ENCODE measurements at places on chromosomes 1 and 21.

DNA sequence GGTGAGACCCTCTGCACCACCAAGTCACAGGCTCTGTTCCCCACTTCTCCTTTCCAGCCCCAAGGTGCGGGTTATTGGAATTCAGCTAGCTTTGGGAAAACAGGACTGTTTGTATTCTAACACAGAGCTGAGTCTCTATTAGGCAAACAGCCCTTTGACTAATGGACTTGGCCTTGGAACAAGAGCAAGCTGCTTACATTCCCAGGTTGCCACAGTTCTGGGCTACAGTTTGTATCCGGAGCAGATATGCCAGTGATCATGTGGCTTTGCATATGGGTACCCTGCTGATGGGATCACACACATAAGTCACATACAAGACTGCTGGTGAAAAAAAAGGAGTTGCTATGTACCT lies 110.5 kb upstream of the COA6 start:
- no peak for DNase-seq

DNA sequence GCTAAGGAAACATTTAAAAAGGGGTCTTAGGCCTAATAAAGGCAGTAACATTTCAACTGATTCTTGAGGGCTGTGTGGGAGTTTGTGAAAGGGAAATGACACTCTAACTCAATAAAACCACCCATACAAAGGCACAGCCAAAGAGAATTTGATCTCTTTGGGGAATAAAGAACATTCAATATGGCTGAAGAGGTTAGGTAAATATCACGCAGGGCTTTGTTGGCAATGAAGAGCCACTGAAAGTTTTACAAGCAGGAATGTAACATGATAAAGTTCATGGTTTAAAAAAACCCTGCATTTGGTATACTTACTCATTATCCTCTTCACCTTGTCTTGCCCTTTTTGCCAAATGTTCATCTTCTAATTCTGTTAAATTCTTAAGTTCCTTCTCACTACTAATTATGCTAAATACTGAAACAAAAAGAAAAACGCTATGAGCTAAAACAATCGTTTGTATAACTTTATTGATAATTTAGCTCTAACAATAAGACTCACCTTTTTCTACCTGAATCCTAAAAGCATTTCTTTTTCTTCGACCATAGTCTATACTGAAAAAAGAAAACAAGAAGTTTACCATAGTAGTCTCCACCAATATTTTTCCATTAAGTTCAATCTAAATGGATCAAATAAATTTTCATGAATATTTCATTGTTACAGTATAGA lies 12.5 kb downstream of the NVL start:
- DNase-seq: no peak

- DNase-seq: no peak
Measured at GRCh38 chr1:30284728-30285475, 438.5 kb downstream of the MATN1 start.

DNA sequence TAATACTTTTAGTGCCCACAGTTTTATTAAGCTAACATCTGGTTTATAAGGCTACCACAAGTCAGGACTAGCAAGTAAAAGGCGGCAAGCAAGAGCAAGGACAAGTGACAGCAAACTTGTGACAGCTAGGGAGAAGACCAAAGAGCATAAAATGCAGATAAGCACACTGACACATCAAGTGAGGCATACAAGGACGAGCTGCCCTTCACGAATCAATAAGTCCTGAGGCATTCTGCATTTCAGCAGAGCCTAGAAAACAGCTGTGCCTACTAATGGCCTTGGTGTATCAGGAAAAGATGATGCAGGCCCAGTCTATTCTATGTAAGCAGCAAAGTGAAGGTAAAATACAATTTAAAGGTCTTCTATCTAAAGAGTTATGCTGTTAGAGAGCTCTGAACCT lies 74.8 kb downstream of the KRTAP19-8 start:
- no peak for DNase-seq

DNA sequence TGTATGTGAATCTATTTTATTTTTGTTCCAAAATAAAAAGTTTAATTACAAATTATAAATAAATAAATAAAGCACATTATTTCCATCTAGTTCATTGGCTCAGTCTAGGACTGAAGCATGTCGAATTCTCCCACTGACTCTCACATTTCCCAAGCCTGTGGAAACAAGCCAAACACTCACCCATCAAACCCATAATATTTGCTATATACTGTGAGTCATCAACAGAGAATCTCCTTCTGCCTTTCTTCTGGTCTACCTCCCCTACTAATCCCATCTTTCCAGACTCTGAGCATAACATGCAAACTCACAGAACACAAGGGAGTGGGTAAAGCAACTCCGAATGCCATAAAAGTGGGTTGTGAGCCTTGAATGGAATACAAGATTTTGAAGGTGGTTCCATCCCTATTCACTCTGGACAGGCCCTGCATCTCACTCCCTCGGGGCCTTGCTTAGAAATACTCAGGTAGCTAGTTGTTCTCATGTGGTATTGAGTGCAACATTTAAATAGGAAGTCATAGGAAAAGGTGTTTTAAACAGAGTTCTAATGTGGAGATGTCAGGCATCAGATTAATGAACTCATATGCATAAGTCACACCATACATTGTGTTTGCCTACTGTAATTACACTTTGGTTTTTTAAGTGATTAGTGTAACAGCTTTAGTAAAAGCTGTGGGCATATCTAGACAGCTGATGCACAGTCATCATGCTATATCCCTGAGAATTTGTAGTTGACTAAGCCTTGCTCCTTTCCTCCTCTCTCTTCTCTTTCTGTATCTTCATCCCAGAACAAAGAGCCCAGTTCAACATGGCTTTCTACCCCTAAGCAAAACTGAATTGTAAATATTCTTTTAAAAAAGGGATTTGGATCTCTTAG lies 47.0 kb downstream of the F5 start:
- DNase-seq: no peak

- DNase-seq: peak; percentile 5
Measured at GRCh38 chr1:206864939-206865671, at the start of gene IL20. Gene IL20, plus strand, starts transcription at chr1:206865623. Its CDS starts 230 bp downstream, at chr1:206865853.

DNA sequence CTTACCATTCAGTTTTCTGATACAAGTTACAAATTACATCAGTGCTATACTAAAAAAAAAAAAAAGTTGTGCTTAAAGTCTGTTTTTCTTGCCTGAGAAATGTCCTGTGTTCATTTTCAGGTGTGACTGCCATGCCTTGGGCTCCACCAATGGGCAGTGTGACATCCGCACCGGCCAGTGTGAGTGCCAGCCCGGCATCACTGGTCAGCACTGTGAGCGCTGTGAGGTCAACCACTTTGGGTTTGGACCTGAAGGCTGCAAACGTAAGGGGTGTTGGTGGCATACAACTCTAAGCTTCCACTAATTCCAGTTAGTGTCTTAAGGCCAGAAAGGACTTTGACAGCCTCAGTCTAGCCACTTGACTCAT lies 60.1 kb upstream of the LAMC2 start:
- no peak for DNase-seq

GRCh38 chr1:115648717-115649691 lies 7.2 kb downstream of the VANGL1 start:
- DNase-seq: no peak

GRCh38 chr1:162596514-162597170 lies 35.1 kb downstream of the UAP1 start:
- DNase-seq: no peak

DNA sequence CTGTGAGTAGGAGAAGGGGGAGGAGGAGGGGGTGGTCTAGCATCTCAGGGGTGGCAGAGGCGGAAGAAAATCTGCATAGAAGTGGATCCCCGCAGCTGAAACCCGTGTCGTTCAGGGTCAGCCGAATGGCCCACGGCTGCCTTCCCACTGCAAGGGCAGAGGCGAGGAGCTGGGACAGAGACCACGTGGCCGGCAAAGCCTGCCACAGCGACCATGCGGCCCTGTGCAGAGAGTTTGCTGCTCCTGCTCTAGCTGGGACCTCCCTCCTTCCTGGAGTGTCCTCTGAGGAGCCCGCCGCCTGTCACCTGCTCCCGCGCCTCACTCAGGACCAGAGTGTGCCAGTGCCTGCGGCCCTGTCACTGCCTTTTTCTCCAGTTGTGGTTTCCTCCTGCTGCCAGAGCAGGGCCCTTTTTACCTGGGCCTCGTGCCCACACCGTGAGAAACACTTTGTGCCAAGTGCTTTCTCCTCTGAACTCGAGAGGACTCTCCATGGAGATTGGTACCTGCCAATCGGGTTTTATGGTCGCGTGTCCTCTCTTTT lies 5.4 kb upstream of the TRPM2 start:
- no peak for DNase-seq

GRCh38 chr1:4668743-4669700 lies 14.6 kb downstream of the AJAP1 start:
- DNase-seq: no peak

DNA sequence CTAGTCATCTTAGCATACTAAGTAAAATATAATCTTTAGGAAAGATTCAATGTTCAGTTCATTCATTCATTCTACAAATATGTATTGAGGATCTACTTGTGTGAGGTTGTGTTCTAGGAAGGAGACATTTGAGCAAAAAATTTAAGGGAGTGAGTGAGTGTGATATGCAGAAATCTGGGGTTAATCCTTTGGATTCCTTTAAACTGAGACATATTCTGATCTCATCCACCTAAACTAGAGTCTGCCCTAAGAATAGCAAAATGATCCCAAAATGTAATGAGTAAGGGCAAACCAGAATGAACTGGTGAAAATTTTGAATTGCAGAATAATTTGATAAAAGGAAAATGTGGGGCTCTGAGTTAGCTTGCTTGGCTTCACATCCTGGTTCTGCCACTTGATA lies 8.6 kb downstream of the UBE2U start:
- DNase-seq: no peak

DNA sequence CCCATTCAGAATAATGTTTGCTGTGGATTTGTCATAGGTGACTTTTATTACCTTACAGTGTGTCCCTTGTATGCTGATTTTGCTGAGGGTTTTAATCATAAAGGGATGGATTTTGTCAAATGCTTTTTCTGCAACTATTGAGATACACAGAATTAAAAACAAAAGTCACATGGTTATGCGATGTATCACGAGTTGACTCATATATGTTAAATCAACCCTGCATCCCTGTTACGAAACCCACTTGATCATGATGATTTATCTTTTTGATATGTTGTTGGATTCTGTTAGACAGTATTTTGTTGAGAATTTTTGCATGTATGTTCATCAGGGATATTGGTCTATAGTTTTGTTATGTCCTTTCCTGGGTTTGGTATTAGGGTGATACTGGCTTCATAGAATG lies 10.7 kb upstream of the OR2T34 start:
- DNase-seq: no peak

DNA sequence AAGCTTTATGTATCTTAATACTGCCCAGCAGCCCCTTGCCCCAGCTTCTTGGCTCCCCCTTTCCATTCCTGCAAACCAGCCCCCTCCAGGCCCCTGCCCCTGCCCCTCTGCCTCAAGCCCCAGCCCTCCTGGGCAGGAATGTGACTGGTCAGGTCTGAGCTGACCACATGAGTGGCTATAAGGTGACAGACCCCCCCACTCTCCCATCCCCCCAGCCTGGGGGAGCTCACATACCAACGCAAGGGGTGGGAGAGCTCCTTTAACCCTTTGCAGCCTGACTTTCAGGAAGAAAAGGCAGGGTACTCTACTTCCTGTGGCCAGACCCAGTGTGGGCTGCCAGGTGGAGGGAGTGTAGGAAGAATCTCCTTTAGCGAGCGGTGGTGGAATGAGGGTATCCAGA lies 33.2 kb downstream of the AHDC1 start:
- no peak for DNase-seq

GRCh38 chr1:211148366-211148765 lies 14.4 kb upstream of the KCNH1 start:
- DNase-seq: no peak

- no peak for DNase-seq
Measured at GRCh38 chr1:155801149-155801548, 55.9 kb downstream of the GON4L start.

DNA sequence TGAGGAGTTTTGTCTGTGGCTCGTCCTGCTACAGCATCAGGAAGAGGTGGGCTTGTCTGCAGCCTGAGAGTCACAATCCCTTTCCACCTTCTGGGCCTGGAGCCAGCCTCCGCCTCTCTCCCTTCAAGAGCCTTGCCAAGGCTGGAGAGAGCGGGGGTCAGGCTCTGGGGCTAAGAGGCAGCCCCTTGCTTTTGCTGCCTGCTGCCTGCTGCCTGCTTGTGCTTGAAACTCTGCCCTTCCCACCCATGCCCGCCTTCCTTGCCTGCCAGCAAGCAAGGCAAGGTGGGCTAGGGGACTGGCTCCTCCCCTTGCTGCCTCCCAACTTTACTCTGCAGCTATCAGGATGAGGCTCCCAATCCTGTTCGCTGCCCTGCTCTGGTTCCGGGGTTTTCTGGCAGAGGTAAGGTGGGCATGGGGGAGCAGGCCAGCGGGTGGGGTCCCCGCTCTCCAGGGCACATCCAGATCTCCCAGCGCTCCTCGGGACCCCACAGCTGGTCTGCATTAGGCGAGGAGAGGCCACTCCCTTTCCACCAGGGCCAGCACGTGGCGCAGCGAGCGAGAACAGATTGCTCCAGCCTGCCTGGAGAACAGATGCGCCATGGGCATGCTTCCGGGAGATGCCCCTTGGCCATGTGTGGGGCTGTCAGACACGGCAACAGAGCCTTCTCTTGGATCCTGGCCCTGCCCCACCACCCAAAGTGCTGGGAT lies 7.5 kb upstream of the PTPN7 start:
- DNase-seq: no peak

- DNase-seq: no peak
Measured at GRCh38 chr1:168295411-168296114, 14.9 kb downstream of the TBX19 start.

DNA sequence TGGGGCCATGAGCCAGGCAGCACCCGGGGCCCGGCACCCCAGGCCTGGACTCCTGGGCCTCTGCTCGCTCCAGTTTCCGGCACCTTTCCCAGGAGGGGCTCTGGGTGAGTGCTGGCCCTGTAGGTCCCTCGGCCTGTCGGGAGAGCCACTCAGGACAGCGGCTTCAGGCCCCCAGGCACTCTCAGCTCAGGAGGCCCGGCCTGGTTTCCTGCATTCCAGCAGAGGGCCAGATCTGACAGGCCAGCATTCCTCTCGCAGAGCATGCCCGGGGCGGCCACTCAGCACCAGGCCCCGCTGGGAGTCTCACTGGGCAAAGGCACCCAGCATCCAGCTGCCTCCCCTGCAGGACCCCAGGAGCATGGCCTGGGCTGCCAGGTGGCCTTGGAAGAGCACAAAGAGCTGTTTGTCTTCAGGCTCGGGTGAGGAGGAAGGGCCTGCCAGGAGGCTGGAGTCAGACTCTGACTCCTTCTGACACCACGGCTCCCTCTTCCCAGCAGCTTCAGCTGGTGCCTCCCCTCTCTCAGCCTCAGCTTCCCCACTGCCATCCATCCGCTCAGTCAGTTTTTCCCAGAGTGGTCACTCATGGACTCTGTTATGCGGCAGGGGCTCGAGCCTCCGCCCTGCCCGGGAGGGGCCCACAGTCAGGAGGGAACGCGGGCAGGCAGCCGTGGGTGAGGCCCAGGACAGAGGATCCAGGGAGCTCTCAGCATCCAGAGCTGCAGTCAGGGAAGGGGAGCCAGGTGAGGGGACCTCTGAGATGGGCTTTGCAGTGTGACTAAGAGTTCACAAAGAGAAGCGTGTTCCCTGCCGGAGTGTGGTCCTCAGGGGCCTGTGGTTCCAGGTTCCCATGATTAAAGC lies 51.7 kb downstream of the WNT9A start:
- peak; percentile 70 for DNase-seq

- DNase-seq: no peak
Measured at GRCh38 chr1:53473463-53473862, 14.3 kb downstream of the DMRTB1 start.

GRCh38 chr1:174584071-174584470 lies 136.3 kb downstream of the GPR52 start:
- no peak for DNase-seq
